ENCODE measurements at places on chromosomes 11 and 22.

DNA sequence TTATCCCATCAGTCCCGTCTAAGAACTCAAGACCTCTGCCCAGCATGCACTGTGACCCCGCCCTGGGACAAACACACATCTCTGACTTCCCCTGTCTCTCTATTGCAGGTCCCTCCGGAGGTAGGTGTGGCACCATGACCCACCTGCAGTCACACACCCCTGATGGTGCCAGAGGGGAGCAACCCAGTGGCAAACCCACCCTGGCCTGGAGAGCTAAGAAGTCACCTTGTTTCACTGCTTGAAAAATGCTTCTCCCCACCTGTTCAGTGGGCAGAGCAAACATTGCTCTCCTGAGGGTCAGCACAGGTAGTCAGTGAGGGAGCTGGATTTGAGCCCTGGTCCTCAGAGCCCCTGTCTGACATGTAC lies 23.9 kb downstream of the CAPN1 start:
- DNase-seq = no peak

- DNase-seq = no peak
Measured at GRCh38 chr11:70494559-70495350, 96.4 kb downstream of the CTTN start.

- peak; percentile 31 for DNase-seq
Measured at GRCh38 chr11:9748361-9748970, 84.6 kb downstream of the SWAP70 start.

- DNase-seq = no peak
Measured at GRCh38 chr11:68775951-68776388, 24.6 kb upstream of the TESMIN start.

DNA sequence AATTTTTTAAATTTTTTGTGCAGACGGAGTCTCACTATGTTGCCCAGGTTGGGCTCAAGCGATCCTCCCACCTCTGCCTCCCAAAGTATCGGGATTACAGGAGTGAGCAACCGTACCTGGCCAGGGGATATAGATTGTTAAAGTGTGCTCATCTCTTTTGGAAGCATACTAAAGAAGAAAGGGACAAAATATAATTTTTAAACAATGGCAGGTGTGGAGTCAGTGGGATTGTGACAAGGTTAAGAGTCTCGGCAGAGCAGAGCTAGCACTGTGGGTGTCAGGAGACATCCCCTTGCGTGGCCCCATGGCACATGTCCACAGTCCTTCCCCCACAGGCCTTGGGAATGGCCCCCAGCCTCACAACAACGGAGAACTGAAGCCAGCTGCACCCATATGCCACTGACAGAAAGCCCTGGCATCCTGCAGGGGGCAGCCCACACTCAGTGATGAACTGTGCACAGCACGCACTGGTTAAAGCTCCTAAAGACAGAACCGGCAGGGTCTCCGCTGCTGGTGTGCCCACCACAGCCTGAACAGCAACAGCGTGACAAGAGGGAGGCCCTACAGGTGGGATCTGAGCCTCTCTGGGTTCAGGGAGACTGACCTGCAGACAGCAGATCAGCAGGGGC lies 29.9 kb downstream of the SERPIND1 start:
- DNase-seq = no peak

DNA sequence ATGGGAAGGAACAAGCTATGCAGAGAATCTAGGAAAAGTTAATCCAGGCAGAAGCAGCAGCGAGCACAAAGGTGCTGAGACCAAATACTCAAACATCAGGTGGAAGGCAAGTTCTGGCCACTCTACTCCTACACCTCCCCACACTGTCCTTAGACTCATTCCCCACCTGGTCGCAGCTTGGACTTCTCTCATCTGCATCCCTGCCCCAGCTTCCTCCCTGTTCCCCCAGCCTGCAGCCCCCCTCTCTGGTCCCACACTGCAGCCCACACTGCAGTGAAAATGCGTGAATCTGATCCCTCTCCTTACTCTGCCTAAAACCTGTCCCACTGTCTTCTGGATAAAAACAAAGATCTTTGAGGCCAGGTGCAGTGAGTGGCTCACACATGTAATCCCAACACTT lies 9.1 kb downstream of the TPBGL start:
- no peak for DNase-seq

GRCh38 chr11:69912911-69913451 lies 93.8 kb upstream of the FGF3 start:
- DNase-seq = no peak

GRCh38 chr11:35197292-35197691 lies 58.3 kb downstream of the CD44 start:
- no peak for DNase-seq

DNA sequence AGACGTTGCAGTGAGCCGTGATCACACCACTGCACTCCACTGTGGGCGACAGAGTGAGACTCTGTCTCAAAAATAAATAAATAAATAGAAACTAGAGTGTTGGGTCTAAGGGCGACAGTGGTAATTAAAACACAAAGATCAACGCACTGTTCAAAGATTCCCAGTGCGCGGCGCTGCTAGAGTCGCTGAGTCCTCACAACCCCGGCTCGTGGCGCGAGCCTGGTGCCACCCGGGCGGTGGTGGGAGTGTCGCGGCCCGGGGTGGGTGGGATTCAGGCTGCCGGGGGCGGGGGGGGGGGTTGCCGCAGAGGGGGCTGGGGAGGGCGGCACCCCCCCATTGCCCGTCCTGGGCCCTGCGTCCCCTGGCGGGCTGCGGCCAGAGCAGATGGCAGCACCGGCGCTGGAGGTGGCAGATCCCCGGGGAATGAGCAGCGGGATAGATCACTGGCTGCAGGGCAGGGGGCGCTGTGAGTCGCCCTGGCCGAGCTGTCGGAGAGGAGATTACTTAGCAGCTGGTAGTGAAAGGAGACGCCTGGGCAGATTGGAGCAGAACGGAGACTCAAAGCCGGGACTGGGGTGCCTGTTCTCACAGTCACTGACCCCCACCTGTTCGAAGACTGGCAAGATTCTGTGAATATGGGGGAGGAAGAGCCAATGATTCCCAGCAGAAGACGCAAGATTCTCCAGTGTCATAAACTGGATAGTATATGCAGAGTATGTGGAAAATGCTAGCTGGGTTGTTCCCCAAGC lies 30.2 kb upstream of the APOBEC3A start:
- no peak for DNase-seq

DNA sequence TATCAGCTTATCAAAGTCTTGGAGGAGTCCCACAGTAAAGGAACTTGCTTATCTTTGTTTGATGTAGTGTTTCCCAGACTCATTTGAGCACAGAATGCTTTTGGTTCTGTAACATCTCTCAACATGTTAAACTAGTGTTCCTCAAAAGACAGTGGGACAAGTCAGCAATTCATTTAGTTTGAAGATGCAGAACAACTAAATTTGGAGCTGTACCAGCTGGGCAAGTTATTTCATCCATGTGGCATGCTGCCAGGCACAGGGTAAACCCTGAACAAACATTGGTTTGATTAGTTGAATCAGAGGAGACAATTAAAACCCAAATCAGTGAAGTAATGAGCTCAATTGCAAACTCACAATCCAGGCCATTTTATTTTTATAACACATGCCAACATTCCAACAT lies 141.2 kb downstream of the CSNK2A3 start:
- DNase-seq = no peak

DNA sequence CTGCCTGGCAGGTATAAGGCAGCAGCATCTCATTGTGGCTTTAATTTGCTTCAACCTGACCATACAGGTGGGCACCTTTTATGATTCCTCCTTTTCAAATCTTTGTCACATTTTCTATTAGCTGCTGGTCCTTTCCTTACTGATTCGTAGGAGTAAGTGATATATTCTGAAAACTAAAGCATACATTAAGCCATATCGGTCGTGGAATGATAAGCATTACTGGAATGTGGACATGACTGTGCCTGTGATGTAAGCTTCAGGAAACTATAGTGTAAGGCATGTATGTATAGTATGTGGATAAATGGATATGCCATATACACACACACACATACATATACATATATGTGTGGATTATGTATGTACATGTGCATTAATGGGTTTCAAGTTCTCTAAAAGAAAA lies 20.8 kb downstream of the YPEL1 start:
- no peak for DNase-seq

DNA sequence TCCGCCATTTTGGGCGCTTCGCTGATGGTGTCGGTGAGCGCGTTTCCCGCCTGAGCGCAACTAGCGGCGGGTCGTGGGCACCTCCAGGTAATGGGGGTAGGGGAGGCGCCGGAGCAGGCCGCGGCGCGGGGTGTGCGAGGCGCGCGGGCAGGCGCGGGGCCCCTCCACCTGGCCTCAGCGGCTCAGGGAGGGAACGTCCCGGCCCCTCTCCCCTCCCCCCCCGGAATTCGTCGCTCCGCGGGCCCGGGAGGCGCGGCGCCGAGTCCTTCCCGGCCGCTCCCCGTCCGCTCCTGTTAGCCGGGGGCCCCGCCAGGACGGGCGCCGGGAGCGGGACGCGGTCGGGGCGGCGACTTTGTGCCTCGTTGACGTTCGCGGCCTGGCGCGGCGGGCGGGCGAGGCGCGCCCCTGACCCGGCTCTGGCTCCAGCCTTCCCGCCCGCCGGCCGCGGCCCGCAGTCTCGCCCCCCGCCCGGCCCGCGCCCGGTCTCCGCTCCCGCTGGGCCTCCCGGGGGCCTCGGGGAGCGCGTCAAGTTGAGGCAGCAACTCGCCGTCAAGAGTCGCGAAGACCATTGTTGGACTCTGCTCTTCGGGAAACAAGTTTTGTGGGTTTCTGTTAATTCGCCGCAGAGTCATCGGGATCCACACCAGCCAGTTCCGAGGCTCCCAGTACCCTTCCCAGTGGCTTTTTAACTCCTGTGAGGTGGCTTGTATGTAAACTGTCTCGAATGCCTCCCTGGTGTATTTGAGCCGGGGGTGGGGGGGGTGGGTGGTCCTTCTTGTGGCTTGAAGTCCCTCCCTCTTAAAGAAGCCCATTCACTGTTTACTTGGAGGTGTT lies at the start of gene PPP6R3:
Gene PPP6R3, plus strand, starts transcription at position 12 of the 834 bp plus-strand sequence. CDS start 76,913 bp downstream, outside the sequence.
- DNase-seq = no peak

GRCh38 chr22:46848197-46848596 lies 85.7 kb downstream of the TBC1D22A start:
- no peak for DNase-seq

- no peak for DNase-seq
Measured at GRCh38 chr11:121443688-121444275, 8.3 kb upstream of the SORL1 start.

DNA sequence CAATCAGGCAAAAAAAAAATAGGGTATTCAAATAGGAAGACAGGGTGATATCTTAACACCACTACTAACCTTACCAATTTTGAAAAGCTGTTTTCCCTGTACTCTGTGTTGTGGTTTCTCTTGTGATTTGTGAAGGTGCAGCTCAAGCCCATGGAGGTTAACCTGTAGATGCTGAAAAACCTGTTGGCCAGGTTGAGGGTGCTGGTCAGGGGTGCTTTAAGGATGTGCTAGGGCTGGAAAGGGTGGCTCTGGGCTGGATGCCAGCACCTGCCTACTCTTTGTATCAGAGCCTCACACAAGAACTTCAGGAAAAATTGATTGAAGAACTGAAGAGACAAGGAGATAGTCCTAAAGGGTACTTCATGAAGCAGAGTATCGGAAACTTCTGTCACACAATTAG lies 18.3 kb upstream of the OR5M8 start:
- no peak for DNase-seq

GRCh38 chr22:42807185-42807584 lies 49.9 kb downstream of the ARFGAP3 start:
- DNase-seq = no peak

- no peak for DNase-seq
Measured at GRCh38 chr11:11500744-11501487, 120.9 kb downstream of the GALNT18 start.

DNA sequence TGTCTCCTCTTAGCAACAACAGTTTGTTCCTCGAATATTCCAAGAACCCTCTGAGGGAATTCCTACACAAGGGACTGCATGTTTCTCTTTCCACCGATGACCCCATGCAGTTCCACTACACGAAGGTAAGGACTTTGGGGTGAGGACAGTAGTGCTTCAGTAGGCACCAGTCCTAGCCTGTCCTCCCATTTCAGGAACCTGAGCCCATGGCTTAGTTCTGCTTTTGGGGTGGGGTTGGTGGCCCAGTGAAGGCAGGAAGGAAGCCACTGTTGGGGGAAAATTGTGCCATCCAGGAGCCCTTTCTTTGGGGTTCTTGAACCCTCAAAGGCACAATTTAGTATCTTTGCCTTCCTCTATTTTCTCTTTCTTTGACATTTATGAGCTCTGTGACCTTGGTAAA lies 38.2 kb downstream of the RNF141 start:
- no peak for DNase-seq

GRCh38 chr11:67628710-67629385 lies 889 bp downstream of the NUDT8 start:
- no peak for DNase-seq

- no peak for DNase-seq
Measured at GRCh38 chr22:31972180-31972579, 27.8 kb downstream of the YWHAH start.

- no peak for DNase-seq
Measured at GRCh38 chr11:132094598-132094997, 724.2 kb downstream of the NTM start.

DNA sequence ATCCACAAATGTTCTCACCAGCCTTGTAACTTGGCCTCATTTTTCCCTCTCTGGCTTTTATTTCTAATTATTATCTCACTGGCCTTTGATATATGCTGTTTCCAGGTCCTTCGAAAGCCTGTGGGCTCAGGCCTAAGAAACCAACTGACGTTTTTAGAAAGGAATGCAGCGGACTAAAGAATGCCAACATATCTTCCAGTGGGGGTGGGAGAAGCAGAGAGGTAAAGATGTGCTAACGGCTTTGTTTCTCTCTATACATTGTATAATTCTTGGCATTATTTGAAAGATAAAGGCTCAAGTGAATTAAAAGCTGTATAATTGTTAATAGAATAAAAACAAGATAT lies 28.2 kb downstream of the OR6Q1 start:
- no peak for DNase-seq

Data from NCI-H1092 (cell line).